ENCODE measurements at places on chromosomes 5 and 9. TPM values are rescaled to one million over a fixed set of nuclear protein-coding genes. Genes with fewer than 3 reads are reported as not detected.

DNA sequence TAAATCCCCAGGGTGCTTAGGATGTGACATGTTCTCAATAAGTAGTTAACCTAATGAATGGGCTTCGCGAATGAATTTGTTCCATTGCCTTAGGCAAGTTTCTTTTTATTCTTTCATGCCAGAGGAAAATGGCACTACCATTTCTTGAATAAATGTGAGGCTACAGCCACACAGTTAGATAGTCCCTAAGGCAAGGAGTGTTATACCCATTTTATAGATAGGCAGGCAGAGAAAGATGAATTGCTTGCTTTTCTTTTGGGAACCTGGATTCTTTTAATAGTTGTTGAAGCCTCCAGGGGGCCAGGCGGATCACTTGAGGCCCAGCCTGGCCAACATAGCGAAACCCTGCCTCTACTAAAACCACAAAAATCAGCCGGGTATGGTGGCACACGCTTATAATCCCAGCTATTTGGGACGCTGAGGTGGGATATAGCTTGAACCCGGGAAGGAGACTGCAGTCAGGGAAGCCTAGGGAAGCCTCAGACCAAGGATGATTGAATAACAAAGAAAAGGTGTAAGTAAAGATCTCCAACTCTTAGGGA, 943 bp downstream of the NOP16 start:
- DNase-seq, result peak; percentile 17

DNA sequence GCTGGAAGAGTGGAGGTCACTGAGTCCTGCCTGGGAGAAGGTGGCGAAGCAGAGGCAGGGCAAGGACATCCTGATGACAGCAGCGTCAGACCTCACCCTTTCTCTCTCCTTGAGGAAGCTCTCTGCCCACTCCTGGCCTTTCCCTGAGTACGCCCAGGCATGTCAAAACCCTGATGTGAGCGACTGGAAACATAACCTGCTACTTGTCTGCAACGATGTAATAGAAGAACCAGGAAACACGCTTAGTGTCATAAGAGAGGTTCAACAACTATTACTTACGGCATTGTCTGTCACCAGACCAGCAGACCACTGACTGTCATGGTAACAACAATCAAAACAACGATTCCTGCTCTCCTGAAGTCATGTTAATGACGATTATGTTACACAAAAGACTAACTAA, 152.4 kb downstream of the ACTL7B start:
- DNase-seq, result no peak

DNA sequence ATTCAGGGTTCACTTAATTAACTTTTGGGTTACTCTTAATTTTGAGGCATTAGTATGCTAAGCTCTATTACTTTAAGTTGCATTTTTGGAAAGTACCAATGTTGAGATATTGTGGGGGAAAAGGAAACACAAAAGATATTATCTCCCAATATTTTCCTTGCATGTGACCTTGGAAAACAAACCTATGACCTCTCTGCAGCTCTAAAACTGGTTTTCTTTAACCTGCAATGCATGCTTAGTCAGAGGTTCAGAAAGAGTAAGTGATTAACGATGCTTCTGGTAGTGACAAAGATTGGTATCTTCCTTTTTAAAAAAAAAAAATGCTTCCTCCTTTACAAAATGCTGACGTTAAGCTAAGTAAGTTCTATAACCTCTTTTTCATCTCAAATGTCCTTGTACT, 44.9 kb upstream of the CDH18 start:
- DNase-seq, result no peak

GRCh38 chr5:83871533-83872395, 151.1 kb upstream of the HAPLN1 start:
- peak; percentile 40 for DNase-seq

GRCh38 chr5:133508845-133509741, 103.2 kb downstream of the FSTL4 start:
- DNase-seq, result no peak

GRCh38 chr9:13942695-13943094, 371.2 kb downstream of the NFIB start:
- no peak for DNase-seq

- DNase-seq, result no peak
These were observed 99.1 kb upstream of the PPP1R26 start for GRCh38 chr9:135380311-135380960.

- DNase-seq, result no peak
These were observed 198.7 kb upstream of the HAPLN1 start for GRCh38 chr5:83919071-83920041.

DNA sequence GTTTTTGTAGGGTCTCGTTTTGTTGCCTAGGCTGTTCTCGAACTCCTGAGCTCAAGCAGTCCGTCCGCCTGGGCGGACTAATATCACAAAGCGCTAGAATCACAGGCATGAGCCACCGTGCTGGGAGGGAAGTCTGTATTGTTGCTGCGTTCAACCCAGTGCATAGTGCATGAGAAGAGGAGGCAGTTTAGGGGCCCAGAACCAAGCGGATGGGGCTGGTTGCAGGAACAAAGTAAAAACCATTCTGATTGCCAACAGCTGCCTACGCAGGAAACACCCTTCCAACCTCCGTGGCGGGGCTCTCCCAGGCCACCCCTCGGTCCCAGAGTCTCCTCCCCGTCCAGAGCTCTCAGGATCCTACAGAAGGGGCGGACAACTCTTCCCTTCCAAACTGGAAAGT, 87.1 kb downstream of the ANXA2R start:
- no peak for DNase-seq

DNA sequence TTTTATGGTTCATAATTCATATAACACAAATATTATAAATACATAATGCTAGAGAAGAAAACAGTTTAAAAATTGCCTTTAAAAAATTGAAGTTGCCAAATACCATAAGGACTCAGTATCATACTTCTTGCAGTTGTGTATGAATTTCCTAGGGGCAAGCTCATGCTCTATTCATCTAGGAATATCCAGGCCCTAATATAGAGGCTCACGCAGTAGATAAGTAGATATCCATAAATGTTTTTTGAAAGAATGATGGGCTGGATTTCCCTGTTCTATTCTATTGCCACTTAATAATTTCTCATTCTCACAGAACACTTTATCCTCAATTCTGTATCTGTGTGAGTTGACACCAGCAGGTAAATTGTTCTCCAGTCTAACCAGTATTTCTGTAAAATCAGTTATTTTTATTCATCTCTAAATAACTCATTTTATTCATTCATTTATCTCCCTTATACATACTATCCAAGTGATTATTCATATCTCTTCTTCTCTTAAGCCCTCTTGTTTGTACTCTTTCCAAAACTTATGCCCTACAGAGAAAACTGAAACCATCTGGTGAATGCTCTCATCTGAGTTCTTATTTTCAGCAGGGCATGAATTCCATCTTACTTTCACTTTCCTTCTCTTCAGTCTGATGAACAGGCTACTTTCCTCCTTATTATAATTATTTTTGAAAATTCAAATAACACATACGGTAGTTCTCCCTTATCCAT, 97.1 kb downstream of the SLC44A1 start:
- DNase-seq, result no peak

- peak; percentile 18 for DNase-seq
These were observed 13.4 kb upstream of the SMIM32 start for GRCh38 chr5:136206361-136206760.

DNA sequence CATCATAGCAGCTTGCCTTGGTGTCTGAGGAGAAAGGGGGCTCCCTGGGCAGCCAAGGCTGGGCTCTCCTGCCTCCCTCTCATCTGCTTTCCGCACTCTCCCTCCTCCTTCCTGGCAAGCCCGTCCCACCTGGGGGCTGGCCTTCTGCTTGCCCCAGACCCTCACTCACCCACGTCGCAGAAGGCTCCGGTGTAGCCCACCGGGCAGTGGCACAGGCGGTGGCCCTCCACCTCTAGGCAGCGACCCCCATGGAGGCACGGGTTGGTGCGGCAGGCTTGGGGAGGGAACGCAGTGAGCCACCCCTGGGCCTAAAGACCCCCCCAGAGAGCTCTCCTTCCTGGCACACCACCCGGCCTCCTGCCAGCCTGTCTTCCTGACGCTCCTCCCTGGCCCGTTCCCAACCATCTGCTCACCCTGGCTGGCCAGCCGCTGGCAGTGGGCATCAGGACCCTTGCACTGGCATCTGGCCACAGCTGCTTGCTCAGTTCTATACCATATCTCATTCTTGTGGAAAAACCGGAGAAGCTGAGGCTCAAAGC, 4.2 kb upstream of the PFN3 start:
- no peak for DNase-seq

GRCh38 chr5:66896171-66896570, 300.0 kb downstream of the MAST4 start:
- no peak for DNase-seq

- no peak for DNase-seq
These were observed 182 bp downstream of the SCAMP1 start for GRCh38 chr5:78360674-78360923.

DNA sequence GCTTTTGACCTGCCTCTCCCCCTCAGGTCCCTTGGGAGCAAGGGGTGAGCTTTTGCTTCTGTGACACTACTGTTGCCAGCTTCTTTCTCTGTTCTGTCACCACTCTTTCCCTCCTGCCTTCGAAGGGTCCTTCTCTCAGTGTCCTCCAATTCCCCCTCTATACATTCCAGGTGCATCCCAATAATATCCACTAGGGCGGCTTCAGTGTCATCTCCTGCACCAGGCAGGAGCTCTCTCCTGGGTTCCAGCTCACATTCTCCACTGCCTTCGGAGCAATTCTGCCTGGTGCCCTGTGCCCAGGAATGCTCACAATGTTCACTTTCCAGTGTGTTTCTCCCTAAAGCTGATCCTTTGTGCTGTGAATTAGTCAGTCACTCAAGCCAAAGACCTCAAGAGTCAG, 83.9 kb upstream of the CXCL14 start:
- DNase-seq, result no peak

DNA sequence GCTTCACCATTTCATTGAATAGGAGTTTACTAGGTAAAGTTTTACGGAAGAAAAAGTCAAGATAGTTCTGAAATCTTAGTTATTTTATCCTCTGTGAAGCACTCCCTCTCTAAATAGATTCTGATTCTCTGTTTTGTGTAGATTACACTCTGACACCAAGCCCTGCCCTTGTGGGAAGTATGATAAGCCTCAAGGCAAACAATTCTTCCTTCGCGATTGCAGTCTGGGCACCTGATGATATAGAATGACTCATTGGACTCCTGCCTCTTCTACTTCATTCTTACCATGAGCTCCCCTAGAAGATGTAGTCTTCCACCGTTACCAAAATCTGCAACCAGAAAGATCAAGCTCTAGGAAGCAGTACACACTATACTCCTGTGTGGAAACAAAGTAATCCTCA, 626.9 kb upstream of the PTGER4 start:
- no peak for DNase-seq

- no peak for DNase-seq
These were observed 99.9 kb downstream of the ICE1 start for GRCh38 chr5:5522336-5522735.

- no peak for DNase-seq
These were observed 111.1 kb upstream of the EQTN start for GRCh38 chr9:27408001-27408400.

GRCh38 chr5:129124608-129125007, 30.1 kb downstream of the ISOC1 start:
- no peak for DNase-seq

- DNase-seq, result no peak
These were observed 19.2 kb downstream of the RNF180 start for GRCh38 chr5:64184832-64185231.

- no peak for DNase-seq
These were observed 22.1 kb upstream of the PLPP6 start for GRCh38 chr9:4640027-4640426.

- DNase-seq, result peak; percentile 55
These were observed 359.9 kb downstream of the IRX2 start for GRCh38 chr5:2391566-2391965.

DNA sequence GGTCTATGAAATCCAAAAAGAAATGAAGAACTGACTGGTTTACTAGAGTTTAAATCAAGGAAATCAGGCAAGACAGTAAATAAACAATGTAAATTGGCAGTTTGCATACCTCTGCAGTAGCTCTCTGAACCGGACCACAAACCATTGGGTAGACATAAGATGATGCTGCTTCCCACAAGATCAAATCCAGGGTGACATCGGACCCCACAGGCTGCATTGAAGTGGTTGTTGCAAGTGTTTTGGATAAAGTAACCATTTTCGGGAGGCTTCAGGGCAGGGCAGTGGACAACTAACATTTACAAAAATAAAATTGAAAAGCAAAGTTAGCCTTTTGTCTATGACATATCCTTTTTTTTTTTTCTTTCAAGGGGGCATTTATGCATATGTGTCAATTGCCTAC, 66.7 kb downstream of the SVEP1 start:
- no peak for DNase-seq

DNA sequence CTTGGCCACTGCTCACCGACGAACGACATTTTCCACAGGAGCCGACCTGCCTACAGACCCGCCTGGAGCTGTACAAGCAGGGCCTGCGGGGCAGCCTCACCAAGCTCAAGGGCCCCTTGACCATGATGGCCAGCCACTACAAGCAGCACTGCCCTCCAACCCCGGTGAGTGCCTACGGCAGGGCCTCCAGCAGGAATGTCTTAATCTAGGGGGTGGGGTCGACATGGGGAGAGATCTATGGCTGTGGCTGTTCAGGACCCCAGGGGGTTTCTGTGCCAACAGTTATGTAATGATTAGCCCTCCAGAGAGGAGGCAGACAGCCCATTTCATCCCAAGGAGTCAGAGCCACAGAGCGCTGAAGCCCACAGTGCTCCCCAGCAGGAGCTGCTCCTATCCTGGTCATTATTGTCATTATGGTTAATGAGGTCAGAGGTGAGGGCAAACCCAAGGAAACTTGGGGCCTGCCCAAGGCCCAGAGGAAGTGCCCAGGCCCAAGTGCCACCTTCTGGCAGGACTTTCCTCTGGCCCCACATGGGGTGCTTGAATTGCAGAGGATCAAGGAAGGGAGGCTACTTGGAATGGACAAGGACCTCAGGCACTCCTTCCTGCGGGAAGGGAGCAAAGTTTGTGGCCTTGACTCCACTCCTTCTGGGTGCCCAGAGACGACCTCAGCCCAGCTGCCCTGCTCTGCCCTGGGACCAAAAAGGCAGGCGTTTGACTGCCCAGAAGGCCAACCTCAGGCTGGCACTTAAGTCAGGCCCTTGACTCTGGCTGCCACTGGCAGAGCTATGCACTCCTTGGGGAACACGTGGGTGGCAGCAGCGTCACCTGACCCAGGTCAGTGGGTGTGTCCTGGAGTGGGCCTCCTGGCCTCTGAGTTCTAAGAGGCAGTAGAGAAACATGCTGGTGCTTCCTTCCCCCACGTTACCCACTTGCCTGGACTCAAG, 1.5 kb downstream of the CSF2 start:
- DNase-seq, result no peak

CEL gene
- 0.51 TPM for total RNA-seq

SH3TC2 gene
- 0.71 TPM for total RNA-seq

DMGDH gene
- 3.6 TPM for total RNA-seq

F2RL1 gene
- 1.4 TPM for total RNA-seq

CRB2 gene
- total RNA-seq, result not detected

SLC1A1 gene
- 2.5 TPM for total RNA-seq

DMRT2 gene
- total RNA-seq, result 0.93 TPM

IFNE gene
- total RNA-seq, result not detected

MARCHF3 gene
- 14.1 TPM for total RNA-seq

APBA1 gene
- 8.9 TPM for total RNA-seq

IFNA13 gene
- total RNA-seq, result not detected

GRK6 gene
- 28.2 TPM for total RNA-seq

PCDHA9 gene
- total RNA-seq, result 0.14 TPM

LECT2 gene
- not detected for total RNA-seq
